ENCODE measurements at places on chromosomes 4 and X. TPM values are rescaled to one million over a fixed set of nuclear protein-coding genes. Genes with fewer than 3 reads are reported as not detected.

NSUN7 gene
- 2.4 TPM for total RNA-seq

DNA sequence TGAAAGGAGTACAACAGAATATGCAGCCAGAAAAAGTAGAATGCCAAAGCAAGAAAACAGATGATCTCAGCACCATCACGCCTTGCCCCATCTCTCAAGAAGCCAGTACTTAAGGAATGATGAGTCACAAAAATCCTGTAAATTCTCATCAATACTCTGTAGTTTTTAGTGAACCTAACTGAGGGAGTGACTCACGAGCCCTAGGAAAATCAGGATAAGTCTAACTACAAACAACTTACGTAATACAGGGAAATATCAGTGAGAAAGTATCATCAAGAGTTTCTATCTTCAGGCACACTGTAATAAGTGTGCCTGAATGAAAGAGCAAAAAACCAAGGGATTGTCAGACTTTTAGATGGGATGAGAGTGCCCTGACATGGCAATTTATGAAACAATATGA lies 644.4 kb downstream of the STPG2 start:
- H3K4me1 ChIP-seq: no peaks in the 10 kb centered on the region
- no peak overlapping the region for H3K27ac ChIP-seq
- no peak overlapping the region for H3K4me3 ChIP-seq
- DNase-seq: no peak

GRCh38 chr4:152968806-152969394 lies 32.8 kb downstream of the FHDC1 start:
- peaks cover 48% of the 10 kb centered on the region for H3K36me3 ChIP-seq
- peak overlapping the region; percentile 22 for H3K4me3 ChIP-seq
- no peak for DNase-seq

DNA sequence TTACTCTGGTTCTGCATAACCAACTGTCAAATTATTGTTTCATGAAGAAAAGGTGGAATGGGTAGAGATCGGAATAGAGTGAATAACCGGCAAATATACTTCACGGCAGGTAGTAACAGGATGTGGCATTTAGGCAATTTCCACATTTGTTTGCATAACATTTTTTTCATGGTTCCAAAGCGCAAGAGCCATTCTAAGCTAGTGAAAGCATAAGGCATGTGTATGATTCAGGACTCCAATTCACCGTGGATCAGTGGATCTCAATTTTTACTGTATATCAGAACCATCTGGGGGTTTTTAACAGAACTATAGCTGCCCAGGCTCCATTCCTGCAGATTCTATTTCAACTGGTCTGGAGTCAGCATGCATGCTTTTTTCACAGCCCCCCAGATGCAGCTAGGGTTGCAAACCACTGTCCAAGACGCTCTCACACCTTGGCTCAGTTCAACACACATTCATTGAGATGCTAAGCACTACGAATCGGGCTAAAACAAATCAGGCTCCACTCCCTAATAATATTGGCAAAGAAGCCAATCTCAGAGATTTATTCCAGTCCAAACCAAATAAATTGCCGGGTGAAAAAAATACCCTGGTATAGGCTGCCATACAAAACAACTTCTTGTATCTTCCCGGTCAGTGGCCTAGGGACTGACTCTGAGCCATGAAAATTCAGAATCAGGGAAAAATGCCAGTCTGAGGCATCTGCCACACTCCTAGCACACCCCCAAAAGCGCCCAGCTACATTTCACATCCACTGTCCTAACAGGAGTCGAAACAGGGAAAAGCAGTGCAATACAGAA lies 30.0 kb downstream of the AFAP1 start:
- peak overlapping the region; percentile 95 for H3K27ac ChIP-seq
- H3K27me3 ChIP-seq: no peaks in the 10 kb centered on the region
- peak overlapping the region; percentile 4 for H3K4me3 ChIP-seq
- no peak for DNase-seq
- peaks cover 77% of the 10 kb centered on the region for H3K4me1 ChIP-seq

GRCh38 chr4:184255361-184255760 lies 37.7 kb upstream of the ENPP6 start:
- H3K36me3 ChIP-seq: no peaks in the 10 kb centered on the region
- no peaks in the 10 kb centered on the region for H3K4me1 ChIP-seq
- peak; percentile 71 for DNase-seq
- H3K4me3 ChIP-seq: no peak overlapping the region

- no peak for DNase-seq
- no peaks in the 10 kb centered on the region for H3K36me3 ChIP-seq
- no peaks in the 10 kb centered on the region for H3K27me3 ChIP-seq
Observed at GRCh38 chr4:47209833-47210232, 178.5 kb downstream of the GABRB1 start.

- H3K36me3 ChIP-seq: no peaks in the 10 kb centered on the region
- H3K27me3 ChIP-seq: peaks cover 7% of the 10 kb centered on the region
- DNase-seq: no peak
- H3K4me3 ChIP-seq: no peak overlapping the region
- H3K4me1 ChIP-seq: no peaks in the 10 kb centered on the region
Observed at GRCh38 chr4:148196164-148196563, 246.1 kb downstream of the NR3C2 start.

RASGEF1B gene
- 0.84 TPM for total RNA-seq

DNA sequence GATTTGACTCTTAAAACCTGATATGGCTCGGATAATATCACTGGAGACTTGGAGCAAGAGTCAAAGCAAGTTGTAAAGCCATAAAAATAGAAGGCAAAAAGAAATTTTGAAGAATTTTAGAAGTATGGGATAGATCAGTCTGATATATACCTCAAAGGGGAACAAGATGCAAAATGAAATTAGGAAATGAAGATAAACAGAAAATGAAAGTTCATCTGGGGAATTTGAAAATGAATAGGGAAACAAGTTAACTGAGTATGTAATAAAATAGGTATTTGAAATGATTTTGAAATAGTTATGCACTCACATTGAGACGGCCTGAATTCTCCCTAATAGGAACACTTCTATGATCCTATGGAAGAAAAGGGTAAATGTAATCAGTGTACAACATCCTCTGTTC lies 5.7 kb downstream of the CYP2U1 start:
- no peak overlapping the region for H3K4me3 ChIP-seq
- no peak for DNase-seq
- H3K4me1 ChIP-seq: peaks cover 4% of the 10 kb centered on the region
- peaks cover 16% of the 10 kb centered on the region for H3K36me3 ChIP-seq
- no peak overlapping the region for H3K27ac ChIP-seq
- no peaks in the 10 kb centered on the region for H3K27me3 ChIP-seq

GRCh38 chr4:66123831-66124413 lies 453.6 kb upstream of the EPHA5 start:
- H3K27ac ChIP-seq: no peak overlapping the region
- no peak overlapping the region for H3K4me3 ChIP-seq
- H3K27me3 ChIP-seq: no peaks in the 10 kb centered on the region
- no peaks in the 10 kb centered on the region for H3K36me3 ChIP-seq
- peaks cover 2% of the 10 kb centered on the region for H3K4me1 ChIP-seq

GRCh38 chrX:113059714-113060113 lies 219.1 kb upstream of the AMOT start:
- no peak for DNase-seq
- no peaks in the 10 kb centered on the region for H3K36me3 ChIP-seq
- no peak overlapping the region for H3K4me3 ChIP-seq
- no peaks in the 10 kb centered on the region for H3K27me3 ChIP-seq
- no peaks in the 10 kb centered on the region for H3K4me1 ChIP-seq

CYBB gene
- total RNA-seq: not detected

GRCh38 chr4:88866862-88867550 lies 169.4 kb upstream of the NAP1L5 start:
- DNase-seq: no peak
- H3K27me3 ChIP-seq: no peaks in the 10 kb centered on the region
- peaks cover 13% of the 10 kb centered on the region for H3K4me1 ChIP-seq
- H3K27ac ChIP-seq: peak overlapping the region; percentile 1
- no peak overlapping the region for H3K4me3 ChIP-seq
- H3K36me3 ChIP-seq: no peaks in the 10 kb centered on the region

GRCh38 chrX:39508300-39508692 lies 589.5 kb downstream of the BCOR start:
- no peak for DNase-seq
- peaks cover 2% of the 10 kb centered on the region for H3K27me3 ChIP-seq
- no peak overlapping the region for H3K27ac ChIP-seq
- H3K4me3 ChIP-seq: no peak overlapping the region
- H3K4me1 ChIP-seq: no peaks in the 10 kb centered on the region
- H3K36me3 ChIP-seq: no peaks in the 10 kb centered on the region

- no peaks in the 10 kb centered on the region for H3K27me3 ChIP-seq
- H3K36me3 ChIP-seq: no peaks in the 10 kb centered on the region
Observed at GRCh38 chrX:18010253-18010652, 149.2 kb upstream of the RAI2 start.

GRCh38 chrX:22135171-22135711 lies 103.1 kb downstream of the PHEX start:
- no peaks in the 10 kb centered on the region for H3K27me3 ChIP-seq
- peak overlapping the region; percentile 11 for H3K4me3 ChIP-seq
- DNase-seq: no peak
- no peaks in the 10 kb centered on the region for H3K36me3 ChIP-seq
